ENCODE measurements at places on chromosomes 5 and 9.

- no peak for DNase-seq
Observed at GRCh38 chr9:136711751-136712689, at the start of gene DIPK1B. Gene DIPK1B, plus strand, starts transcription at chr9:136712572. Its CDS starts 94 bp downstream, at chr9:136712666.

- DNase-seq: no peak
Observed at GRCh38 chr5:149938279-149938678, 6.3 kb downstream of the PDE6A start.

GRCh38 chr5:107687937-107688336, 17.2 kb upstream of the EFNA5 start:
- no peak for DNase-seq

- DNase-seq: peak; percentile 77
Observed at GRCh38 chr9:120737416-120738165, 23.3 kb upstream of the MEGF9 start.

DNA sequence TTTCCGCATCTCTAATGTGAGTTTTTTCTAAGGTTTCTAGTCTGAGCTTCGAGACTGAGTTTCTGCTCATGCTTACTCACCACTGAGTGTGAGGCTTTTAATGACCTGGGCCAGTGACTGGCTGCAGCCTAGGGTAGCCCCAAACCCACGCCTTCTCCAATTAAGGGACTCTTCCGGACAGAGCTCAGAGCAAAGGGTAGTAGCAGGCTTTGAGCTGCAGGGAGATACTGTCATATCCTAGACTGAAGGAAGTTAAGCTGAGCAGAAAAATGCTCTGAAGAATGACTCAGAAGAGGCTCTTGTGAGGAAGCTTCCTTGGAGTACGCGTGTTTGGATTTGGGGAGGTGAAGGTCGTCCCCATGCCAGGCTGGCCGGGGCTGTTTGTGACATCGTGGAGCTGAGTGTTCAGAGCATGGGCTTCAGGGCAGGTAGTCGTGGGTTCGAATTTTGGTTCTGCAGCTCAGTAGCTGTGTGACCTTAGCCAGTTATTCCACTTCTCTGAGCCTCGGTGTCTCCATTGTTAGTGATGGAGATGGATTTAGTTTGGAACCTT, 3.5 kb downstream of the USP20 start:
- no peak for DNase-seq

DNA sequence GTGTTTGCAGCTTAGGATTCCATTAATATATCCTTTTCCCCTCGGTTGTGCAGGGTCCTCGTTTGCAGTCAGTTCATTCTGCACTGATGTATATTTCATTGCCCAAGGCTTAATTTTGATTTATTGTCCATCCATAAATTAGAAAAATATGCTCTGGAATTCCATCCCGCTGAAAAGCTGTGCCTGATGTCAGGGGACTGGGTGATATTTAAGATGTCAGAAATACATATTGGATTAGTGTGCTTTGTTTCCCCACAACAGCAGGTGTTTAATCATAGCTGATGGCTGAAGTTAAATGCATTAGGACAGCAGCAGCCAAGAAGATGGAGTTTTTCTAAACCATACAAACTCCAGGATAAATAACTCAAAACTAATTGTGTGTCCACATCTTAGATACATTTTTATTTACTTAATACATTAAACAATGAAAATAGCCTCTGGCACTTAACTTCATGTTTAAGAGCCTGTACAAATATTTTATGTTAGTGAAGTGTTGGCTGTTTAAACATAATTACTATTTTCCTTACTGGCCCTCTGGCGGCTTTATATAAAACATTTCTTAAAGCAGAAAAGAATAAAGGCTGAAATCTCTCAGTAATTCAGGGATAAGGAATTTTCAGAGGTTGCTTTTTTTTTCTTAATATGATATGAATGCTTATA, 170.4 kb upstream of the TBCA start:
- no peak for DNase-seq

DNA sequence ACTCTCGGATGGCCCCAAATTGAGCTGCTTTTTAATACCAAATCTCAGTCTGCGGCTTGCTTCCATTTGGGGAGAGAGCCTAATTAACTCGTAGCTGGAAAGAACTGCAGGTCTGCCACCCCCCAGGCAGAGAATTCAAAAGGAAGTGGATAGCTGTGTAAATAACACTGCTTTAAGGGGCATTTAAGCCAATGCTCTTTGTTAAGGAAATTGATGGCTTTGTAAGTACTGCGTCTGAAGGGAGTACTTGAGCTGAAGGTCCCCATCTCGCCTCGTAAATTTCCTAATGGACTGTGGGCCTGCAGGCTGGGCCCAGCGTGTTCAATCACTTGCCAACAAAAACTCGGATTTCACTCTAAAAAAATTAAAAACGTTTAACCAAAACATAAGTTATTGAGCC, 132.7 kb downstream of the PAPPA start:
- DNase-seq: no peak

GRCh38 chr9:10248890-10249289, 363.9 kb downstream of the PTPRD start:
- DNase-seq: no peak

- DNase-seq: no peak
Observed at GRCh38 chr5:131810510-131811249, 13.9 kb upstream of the FNIP1 start.

GRCh38 chr9:122364117-122364782, 6.6 kb upstream of the PTGS1 start:
- no peak for DNase-seq

DNA sequence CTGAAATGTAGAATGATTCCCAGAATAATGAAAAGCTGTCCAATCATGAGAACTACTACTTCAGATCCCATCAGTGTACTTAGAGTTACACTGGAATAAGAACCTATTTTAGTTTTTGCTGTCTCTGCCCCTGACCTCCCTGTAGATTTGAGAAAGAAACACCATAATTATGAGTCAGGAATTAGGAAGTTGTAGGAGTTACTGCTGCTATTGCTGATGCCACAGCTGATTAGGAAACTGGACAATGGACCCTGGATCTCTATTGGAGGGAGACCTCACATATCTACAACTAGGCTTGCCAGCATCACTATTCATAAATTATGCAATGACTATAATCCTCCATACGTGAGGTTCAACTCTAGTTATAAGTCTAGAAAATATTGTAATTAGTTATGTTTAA, 48.8 kb upstream of the EDIL3 start:
- no peak for DNase-seq

DNA sequence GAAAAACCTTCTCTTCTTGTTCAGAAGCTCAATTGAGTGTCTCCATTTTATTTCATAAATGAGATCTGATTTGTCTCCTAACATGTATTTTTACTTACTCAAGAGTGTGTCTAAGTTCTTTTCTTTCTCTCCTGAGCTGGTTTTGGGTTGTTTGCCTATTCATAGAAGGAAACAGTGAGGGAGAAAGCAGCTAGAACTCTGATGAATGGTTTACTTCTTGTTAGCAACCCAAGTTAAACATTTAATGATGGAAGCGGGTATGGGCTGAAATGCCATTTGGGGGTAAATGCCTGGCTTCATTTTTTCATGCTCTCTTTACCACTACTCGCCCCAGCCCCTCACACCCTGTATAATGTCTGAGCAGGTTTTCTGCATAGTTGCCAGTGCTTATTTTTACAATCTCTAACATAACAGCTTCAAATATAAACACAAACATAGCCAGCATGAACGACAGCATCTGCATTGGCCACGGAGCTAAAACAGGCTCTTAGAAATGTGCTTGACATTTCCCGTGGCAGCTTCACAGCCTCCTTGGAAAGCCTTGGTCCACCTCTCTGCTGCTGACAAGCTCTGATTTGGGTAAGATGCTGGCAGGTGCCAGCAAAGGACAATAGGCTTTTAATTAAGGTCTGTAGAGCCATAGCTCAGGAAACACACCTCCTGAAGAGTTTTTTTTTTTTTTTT, 321.1 kb downstream of the ARHGEF28 start:
- DNase-seq: no peak

- DNase-seq: peak; percentile 34
Observed at GRCh38 chr5:69007726-69008368, 86.0 kb upstream of the SLC30A5 start.

- DNase-seq: no peak
Observed at GRCh38 chr9:32738501-32739172, 44.7 kb upstream of the TMEM215 start.

DNA sequence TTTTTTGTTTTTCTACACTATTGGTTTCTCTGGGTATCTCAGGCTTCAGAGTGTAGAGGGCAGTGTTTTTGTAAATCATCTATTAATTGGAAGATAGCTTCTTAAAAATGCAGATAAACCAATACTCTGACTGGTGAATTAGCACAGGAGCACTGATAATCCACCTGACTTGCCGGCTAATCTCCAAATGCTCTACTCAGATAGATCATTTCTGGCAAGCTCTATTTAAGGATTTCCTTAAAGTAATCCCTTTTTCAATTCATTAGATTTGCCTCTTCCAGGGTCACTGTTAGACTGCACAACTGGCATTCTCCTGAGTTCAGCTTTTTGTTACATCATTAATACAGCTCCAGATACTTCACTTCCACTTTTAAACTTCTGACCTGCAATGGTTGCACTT, 1390.3 kb upstream of the NUDT12 start:
- no peak for DNase-seq

GRCh38 chr9:1404940-1405339, 354.8 kb downstream of the DMRT2 start:
- DNase-seq: no peak

GRCh38 chr5:64939772-64940510, 171.2 kb downstream of the CWC27 start:
- no peak for DNase-seq

- no peak for DNase-seq
Observed at GRCh38 chr5:162956570-162956969, 480.8 kb upstream of the CCNG1 start.

DNA sequence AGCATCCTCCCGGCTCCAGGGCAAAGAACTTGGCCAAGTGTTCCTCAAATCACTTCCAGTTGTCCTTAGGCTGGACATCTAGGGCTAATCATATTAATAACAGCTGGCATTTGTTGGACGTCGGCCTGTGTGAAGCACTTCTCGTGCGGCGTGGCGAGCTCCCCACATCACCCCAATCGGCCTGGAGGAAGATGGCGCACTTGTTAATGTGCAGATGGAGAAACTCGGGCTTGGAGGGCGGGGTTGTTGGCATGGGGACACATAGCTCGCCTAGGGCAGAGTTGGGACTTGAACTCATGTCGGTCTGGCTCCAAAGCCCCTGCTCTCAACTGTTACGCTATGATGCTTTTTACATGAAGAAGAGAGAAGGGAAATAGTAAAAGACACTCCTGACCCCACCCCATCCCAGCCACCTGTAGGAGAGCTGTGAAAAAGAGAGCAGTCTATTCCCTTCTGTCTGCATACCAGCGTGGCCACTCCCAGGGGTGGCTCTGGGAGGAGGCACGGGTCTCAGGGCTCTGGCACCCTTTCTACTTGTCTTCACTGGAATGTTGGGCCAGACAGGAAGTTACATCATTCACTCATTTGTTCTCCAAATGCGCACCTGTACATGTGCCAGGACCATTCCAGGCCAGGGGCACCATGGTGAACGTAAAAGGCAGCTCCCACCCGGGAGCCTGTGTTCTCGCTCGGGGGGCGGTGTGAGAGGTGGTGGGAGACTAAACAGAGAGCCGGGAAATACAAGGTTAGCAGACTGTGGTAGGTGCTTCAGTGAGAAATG, 12.8 kb upstream of the NUP214 start:
- no peak for DNase-seq
